ENCODE measurements at places on chromosomes 6 and 20.

DNA sequence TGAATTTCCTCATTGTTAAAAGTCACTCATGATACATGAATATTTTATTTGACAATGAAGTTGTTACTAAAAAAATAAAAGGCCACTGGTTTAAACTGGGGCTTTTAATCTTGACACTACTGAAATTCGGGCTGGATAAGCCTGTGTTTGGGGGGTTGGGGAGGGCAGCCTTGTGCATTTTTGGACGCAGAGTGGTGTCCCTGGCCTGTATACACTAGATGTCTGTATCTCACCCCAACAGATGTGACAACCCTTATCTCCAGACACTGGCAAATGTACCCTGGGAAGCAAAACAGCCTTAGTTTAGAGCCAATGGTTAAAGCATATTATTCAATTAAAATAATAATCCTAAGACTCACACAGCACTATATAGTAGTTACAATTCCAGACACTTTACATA is 24.8 kb downstream of the MAN1A1 start:
- no peak for DNase-seq

DNA sequence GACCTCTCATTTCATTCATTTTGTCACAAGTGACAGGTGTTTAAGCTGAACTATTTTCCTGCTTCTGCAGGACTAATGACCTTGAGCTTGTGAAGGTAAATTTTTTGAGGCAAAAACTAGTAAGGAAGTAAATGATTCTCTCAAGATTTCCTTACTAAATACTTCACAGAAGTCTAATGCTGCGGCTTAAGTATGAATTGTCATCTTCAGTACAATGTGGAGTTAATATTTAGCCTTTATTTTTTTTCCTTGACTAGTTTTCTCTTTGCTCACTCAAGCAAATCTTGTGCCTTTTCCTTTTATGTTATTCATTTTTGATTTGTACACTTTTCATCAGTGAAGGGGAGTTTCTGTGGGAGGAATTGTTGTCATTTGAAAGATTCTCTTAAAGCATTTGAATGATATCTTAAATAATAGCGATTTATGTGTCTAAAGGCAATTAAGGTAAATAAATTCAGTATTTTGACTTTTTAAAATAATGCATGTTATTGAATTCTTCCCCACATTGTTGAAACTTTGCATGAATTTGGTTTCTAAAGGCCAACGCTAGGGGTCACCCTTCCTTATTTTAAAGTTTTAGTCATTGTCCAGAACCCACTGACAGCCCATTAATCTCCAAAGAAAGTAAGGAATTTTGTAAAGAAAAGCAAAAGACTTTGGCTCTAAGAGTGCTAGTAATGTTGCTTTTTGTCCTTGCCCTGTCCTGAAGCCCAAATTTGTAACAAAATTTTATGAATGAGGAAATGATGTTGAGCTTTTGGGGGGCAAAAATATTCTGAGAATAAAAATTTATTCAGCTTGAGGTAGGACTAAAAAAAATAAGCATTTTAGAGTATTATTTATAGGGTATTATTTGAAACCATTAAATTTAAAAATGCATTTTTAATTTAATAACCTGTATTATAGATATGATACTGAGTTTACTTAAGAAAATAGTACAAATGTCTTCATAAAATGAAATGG is 157.4 kb upstream of the LAMA2 start:
- DNase-seq = no peak

DNA sequence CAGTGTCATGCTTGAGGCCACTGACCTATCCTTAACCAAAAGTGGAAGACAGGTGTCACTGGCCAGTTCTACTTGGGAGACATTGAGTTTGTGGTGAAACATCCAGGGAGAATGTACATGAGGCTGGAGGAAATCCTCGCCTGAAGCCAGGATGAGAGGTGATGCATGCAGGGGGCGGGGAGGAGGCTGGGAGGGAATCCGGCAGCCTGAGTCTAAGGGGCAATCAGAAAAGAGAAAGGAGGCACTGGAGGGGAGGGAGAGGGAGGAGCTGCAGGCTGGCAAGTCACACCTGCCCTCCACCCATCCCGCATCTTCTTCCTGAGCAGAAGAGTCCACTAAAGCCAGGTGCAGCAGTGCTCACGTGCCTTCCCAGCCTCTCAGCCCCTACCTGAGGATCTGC is 14.9 kb upstream of the DDO start:
- DNase-seq = peak; percentile 3

- no peak for DNase-seq
Measured at GRCh38 chr6:4067673-4068072, 11.3 kb downstream of the FAM217A start.

- DNase-seq = no peak
Measured at GRCh38 chr6:38708496-38708895, 5.6 kb upstream of the GLO1 start.

- no peak for DNase-seq
Measured at GRCh38 chr6:99333068-99333467, 16.4 kb downstream of the FAXC start.

- no peak for DNase-seq
Measured at GRCh38 chr6:15481390-15482291, 181.2 kb downstream of the DTNBP1 start.

GRCh38 chr20:34472246-34472925 is 43.8 kb upstream of the DYNLRB1 start:
- DNase-seq = no peak

GRCh38 chr6:85436411-85436810 is 13.5 kb upstream of the NT5E start:
- DNase-seq = no peak

DNA sequence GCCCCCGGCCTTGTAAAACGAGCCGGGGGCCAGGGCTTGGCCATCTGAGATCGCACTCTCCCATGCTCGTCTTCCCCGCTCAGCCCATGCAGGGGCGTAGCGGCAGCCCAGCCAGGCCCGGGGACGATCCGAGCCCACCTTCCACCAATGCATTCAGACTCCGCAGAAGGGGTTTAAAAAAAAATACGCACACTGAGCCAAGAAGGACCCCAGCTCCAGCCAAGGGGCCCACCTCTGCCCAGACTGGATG is 320 bp downstream of the GSTA4 start:
- DNase-seq = peak; percentile 48

- no peak for DNase-seq
Measured at GRCh38 chr20:2595076-2595475, 57.4 kb upstream of the NOP56 start.

DNA sequence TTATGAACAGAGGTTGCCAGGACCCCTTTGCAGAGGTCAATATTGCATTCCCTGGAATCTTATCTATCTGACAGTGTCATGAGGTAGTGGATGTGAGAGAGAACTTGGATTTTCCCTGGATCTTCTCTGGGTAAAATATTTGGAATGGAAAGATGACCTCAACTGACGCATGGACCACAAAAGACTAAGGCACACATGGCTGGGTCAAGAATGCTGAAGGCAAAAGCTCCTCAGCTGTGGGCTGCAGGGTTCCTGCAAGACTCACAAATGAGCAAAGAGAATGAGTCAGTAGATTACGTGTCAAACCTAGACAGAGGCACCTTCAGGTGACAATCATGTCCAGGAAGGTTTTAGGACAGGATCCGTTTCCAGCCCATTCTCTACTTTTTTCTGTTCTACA is 484.0 kb downstream of the C6orf118 start:
- no peak for DNase-seq

- DNase-seq = peak; percentile 91
Measured at GRCh38 chr6:163634211-163635171, 220.0 kb downstream of the QKI start.

DNA sequence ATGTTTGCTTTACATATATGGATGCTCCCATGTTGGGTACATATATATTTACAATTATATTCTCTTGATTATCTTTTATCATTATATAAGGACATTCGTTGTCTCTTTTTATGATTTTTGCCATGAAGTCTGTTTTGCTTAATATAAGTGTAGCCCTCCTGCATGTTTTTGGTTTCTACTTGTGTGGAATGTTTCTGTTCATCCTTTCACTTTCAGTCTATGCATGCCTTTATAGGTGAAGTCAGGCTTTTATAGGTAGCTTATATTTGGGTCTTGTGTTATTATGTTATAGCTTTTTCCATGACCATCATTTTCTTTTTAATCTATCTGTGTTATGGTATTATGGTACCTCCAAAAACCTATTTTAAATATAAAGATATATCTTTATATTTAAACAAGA is 612.5 kb upstream of the HS3ST5 start:
- DNase-seq = no peak

- DNase-seq = peak; percentile 84
Measured at GRCh38 chr20:48758206-48758820, 69.5 kb downstream of the PREX1 start.

GRCh38 chr6:16482702-16483314 is 244.4 kb downstream of the GMPR start:
- no peak for DNase-seq

All from NCI-H345 (cell line).